Stimulated activated CD4-positive, alpha-beta T cell treated with anti-CD3 and anti-CD28 coated beads, Interleukin-12 subunit alpha, Interleukin-12 subunit beta, amount 100 ng/mL, for 48 hours (primary cell): ENCODE measurements at places on chromosomes 4 and X.

DNA sequence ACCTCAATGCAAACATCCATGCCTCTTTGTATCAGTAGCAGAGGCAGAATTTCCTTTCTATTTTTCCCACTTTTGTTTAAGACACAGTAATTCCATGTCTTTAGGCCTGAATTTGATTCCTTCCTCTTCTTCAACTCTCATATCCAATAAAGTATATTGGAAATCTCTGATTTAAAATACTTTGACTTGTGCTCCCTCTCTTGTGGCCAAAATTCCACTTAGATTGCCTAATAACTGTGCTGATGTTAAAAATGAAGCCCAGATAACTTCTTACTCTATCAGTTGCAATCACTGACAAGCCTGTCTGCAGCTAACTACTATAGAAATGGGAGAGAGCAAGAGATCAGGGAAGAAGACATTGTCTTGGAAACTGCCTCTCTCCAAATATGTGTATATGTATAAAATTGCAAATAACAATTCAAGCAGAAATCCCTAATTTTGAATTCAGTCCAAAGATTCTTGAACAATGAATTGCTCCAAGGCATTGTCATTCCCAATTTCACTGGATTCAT is 163.5 kb upstream of the SPIN4 start:
- no peak for DNase-seq

DNA sequence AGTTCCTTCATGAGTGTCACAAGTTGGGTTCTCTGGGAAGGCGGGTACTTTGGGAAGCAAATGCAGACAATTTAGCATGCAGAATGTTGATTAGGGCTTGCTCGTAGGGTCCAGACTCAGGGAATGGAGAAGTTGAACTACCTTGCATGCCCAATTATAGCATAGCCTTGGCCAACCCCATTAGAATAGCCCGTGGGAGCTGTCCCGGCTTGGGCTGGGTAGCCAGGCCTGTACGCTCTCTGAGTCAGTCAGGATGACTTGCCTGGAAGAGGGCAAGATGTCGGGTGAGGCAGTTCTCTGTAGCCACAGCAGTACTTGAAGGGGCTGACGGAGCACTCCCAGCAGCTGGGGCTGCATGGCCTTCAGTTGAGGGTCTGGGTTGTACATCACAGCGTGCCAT is 19.5 kb downstream of the KIAA0232 start:
- DNase-seq: no peak

DNA sequence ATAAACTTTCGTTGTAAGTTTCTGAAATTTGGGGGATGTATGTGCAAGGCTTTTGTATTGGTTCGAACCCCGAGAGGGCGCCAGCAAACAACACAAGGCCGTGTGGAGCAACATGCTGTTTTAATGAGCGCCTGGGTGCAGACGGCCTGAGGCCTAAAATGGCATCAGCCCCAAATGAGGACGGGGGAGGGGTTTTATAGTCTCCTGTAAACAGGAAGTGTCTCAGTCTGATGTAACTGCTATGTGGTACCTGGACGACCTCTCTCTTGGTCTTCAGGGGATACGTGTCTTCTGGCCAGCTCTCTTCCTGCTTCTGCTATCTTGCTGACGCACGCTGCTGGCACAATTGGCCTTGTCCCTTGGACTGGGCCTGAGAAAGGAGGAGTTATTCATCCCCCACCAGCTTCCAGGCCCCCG is 1348.0 kb downstream of the ADGRL3 start:
- no peak for DNase-seq

DNA sequence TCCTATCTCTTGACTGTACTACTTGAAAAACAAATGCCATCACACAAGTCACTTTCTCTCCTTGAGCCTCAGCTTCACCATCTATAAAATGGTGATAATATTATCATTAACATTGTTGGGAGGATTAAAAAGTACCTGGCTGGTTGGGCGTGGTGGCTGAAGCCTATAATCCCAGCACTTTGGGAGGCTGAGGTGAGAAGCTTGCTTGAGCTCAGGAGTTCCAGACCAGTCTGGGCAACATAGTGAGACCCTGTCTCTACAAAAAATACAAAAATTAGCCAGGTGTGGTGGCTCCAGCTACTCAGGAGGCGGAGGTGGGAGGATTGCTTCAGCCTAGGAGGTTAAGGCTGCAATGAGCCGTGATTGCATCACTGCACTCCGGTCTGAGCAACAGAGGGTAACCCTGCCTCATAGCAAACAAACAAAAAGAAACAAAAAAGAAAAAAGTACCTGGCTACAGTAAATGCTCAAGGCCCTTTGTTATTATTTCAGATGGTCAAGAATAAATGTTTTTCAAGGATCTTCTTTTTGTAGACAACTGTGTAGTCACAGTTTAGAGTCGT is 120.3 kb downstream of the CHRNA9 start:
- DNase-seq: no peak

DNA sequence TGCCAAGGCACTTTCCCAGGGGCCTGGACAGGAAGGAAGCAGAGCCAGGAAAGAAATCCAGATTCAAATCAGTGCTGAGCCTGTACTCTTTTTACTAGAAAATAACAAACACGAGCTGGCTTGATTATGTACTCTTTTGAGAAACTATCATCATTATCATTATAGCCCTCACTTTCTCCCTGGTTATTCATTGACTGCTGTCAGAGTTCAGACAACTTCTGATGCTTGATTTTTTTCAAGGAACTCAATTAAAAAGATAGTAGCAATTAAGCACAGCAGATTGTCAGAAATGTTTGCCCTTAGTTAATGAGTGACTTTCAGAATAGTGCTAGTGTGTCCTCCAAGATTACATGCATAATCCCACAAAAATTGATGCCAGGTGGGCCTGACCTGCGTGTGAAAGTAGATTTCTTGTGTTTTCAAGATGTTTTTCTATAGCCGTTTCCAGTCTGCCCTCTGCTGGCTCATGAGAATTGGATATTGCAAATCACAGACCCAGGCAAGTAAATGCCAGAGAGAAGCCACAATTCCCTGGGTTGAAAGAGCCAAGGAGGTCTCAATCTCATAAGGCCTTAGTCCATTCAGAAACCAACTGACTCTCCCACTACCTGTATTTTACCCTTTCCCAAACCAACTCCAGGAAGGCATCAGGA is 14.3 kb upstream of the PNPLA4 start:
- no peak for DNase-seq

- no peak for DNase-seq
These were observed 312.0 kb upstream of the ZCCHC13 start for GRCh38 chrX:73992019-73992418.

- no peak for DNase-seq
These were observed 101.9 kb downstream of the FBXW7 start for GRCh38 chr4:152434011-152434410.
